ENCODE measurements at places on chromosomes 11 and 22.

DNA sequence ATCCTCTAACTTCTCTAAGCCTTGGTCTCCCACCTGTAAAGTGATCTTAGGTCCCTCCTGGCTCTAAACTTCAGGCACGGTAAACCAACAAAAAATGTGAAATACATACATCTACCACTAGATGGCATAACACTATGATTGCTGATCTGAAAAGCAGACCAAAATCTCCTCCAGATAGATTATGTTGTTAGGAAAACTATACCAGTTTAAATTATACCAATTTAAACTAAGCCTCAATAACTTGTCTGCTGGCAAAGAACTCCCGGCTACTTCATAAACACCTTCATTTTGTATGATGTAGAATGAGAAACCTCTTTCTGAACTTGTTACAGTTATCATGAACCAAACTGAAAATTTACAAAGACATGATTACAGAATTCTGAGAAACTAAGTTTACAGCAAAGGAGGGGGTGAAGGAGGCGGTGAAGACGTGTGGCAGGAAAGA, 85.9 kb downstream of the SBF2 start:
- DNase-seq, result no peak

DNA sequence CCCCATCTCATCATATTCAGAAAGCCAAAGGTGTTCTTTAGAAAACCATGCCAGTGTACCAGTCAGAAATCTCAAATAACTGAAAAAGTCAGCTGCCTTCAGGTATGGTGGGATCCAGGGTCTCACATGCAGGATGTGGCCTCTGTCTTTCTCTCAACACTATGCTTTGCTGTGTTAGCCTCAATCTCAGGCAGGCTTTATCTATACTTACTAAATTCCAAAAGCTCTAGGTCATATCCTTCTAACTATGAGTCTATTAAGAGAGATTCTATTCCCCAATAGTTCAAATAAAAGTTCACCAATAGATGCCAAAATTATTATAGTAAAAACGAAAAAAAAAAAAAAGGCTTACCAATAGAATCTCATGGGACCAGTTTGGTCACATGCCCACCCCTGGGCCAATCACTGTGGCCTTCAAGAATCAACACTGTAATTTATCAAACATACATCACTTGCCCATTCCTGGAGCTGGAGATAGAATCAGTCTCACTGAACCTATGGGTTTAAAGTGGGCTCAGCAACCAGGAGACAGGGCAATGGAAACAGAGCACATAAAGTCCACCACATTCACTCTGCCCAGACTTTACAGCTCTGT, 38.0 kb upstream of the APLNR start:
- no peak for DNase-seq

GRCh38 chr22:47213571-47214230, 451.3 kb downstream of the TBC1D22A start:
- no peak for DNase-seq

DNA sequence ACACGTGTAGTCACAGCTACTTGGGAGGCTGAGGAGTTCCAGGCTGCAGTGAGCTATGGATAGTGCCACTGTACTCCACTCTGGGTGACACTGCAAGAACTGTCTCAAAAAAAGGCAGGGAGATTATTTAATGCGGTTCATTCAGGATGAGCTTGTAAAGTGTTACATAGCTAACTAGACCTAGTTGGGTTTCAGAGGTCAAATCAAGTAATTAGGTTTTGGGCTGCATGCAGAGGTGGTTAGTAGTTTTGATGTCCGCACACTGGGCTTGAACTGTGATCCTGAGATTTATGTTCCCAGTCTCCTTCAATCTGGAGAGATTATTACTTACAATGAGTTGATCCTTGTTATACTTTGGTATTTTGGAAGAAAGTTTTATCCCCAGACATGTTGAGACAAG, 2.1 kb upstream of the RBM4 start:
- no peak for DNase-seq

DNA sequence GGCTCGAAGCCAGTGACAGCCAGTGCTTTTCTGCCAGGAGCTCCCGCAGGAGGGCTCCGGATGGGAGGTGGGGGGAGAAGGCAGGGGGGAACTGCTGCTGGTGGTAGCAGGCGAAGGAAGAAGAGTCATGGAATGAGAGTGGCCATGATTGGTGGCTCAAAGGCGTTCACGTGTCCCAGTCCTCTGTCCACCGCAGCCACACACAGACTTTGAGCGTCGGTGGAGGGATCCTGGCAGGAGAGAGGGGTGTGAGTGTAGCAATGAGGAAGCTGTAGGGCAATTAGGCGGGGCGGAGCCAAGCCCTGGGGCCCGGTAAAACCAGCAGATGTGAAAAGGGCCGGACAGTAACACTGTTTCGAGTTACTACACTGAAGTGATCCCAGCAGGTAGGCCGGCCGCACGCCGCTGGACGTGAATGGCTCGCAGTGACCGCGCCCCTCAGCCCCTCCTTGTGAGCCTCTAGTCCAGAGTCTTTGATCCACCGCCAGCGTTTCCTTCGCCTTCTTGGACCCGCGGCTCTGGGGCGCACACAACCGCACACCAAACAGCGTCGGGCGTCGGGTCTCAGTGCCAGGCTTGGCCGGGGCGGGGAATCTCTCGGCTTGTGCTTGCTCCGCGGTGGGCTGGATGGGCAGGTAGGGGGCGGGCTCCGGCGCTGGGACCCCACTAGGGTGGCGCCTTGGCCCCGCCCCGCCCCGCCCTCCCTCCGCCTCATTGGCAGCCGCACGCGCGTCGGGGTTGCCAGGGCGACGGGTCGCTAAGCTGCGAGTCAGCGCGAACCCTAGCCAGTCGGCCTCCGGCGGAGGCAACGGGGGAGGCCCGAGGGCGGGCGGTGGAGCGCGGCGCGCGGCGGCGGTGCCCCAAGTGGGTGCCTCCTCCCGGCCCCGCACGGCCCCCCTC, at the start of gene LRRC10B:
Gene LRRC10B, plus strand, starts transcription at position 788 of the 900 bp plus-strand sequence. CDS start 250 bp downstream, outside the sequence.
- no peak for DNase-seq
